Mesenteric fat pad (tissue), 1 donor: ENCODE measurements at places on chromosomes 6 and 20. TPM values are rescaled to one million over a fixed set of nuclear protein-coding genes. Genes with fewer than 3 reads are reported as not detected.

GRCh38 chr20:20051767-20052073, 546 bp downstream of the CRNKL1 start:
- no peak for DNase-seq

- DNase-seq: no peak
Measured at GRCh38 chr6:95087394-95088097, 489.8 kb upstream of the MANEA start.

- DNase-seq: no peak
Measured at GRCh38 chr6:170522565-170523183, 30.4 kb downstream of the PSMB1 start.

DNA sequence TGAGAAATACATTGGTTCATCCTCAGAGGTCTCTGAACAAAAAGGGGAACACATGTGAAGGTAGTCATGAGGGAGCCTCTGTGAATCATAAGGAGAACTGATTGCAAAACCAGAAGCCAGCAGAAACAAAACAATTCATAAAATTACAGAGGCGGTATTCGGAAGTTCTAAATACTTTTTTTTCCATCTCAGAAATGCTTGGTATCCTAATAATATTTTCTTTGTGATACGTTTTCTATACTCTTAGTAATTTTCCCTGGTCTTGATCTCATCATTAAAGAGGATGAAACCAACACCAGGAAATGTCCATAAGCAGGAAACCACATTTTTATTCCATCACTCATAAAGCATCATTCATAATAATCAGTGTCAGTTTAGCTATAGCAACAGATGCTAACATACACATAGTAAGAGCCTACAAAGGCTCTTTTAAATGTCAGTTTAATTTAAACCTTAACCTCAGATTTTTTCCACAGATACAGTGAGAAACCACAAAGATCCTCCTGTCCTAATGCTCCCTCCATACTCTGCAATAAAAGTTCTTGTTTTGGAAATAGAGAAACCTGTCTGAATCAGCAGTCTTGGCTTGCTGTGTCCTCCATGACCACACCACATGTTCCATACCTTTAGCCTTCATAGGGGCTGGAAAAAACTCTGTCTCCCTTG, 29.2 kb downstream of the SGK1 start:
- no peak for DNase-seq

DNA sequence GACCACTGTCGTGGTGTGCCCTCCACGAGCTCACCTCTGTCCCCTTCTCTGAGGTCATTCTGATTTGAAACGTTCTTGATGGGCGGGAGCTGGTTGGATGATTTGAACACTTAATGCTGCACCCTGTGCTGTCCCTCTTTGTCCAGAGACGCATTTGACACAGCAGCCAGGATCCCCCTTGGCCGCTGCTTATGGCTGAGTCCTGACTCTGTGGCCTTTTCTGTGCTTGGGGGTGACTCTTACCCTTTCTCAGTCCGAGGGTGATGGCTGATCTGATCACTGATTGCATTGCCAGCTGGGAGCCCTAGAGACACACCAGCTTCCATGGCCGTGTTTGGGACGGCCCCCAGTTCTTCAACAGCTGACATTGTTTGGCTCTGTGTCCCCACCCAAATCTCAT, 43.5 kb upstream of the FRMD1 start:
- peak; percentile 65 for DNase-seq

DNA sequence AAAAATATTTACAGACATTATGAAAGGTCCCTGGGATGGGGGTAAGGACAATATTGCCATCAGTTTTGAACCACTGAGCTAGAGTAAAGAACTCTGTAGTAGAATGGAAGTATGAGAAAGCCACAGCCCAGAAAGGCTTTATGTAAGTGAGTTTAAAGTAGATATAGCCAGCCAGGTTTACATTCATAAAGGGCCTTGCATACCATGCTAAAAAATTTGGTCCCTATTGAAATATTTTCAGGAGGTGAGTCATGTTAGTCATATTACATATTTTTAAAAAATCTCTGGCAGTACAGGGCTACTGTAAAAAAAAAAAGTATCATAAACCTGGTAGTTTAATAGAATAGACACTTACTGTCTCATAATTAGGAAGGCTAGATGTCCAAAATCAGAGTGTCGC, 3.5 kb downstream of the ZKSCAN8 start:
- no peak for DNase-seq

The TMEM200A gene
- 4.3 TPM for total RNA-seq
